CD4-positive, alpha-beta T cell treated with Interleukin-4 for 4 hours (primary cell): ENCODE measurements at places on chromosomes 1 and 21.
A peak's percentile ranks its signal among the peaks of the same experiment; 100 is the strongest.

DNA sequence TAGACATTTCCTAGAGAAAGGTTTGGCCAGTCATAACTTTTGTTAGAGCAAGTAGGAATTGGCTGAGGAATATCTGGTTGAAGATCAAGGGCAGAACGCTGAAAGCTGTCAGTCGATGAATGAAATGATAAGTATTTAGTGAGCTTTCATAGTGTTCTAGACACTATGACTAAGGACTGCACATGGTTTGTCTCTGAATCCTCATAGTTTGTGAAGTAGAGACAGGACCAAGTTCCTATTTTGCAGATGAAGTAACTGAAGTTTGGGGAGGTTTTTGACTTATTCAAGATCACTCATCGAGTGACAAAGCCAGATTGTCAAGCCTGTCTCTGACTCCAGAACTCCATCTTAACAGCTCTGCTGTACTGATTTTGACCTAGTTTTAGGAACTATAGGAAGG, 4.7 kb downstream of the ELOA start:
- no peak for DNase-seq

GRCh38 chr1:243939167-243939848, 89.3 kb upstream of the AKT3 start:
- no peak for DNase-seq

DNA sequence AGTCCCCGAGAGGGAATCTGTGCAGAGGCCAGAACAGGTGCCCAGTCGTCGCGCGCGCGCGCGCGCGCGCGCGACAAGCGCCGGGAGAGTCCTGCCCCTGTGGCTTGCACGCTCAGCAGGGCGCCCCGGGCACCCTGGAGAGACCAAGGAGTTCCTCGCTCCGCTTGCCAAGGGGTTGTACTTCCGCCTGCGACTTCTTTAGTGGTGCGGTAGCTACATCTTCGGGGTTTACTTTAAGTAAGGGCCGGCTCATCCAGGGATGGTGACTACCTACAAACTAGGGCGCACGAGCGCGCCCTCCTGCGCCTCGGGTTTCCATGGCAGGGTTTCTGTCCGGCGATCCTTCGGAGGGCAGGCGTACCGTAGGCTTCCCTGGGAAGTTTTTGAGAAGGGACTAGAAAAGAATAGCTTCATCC, 1.4 kb downstream of the LHX4 start:
- DNase-seq: no peak

DNA sequence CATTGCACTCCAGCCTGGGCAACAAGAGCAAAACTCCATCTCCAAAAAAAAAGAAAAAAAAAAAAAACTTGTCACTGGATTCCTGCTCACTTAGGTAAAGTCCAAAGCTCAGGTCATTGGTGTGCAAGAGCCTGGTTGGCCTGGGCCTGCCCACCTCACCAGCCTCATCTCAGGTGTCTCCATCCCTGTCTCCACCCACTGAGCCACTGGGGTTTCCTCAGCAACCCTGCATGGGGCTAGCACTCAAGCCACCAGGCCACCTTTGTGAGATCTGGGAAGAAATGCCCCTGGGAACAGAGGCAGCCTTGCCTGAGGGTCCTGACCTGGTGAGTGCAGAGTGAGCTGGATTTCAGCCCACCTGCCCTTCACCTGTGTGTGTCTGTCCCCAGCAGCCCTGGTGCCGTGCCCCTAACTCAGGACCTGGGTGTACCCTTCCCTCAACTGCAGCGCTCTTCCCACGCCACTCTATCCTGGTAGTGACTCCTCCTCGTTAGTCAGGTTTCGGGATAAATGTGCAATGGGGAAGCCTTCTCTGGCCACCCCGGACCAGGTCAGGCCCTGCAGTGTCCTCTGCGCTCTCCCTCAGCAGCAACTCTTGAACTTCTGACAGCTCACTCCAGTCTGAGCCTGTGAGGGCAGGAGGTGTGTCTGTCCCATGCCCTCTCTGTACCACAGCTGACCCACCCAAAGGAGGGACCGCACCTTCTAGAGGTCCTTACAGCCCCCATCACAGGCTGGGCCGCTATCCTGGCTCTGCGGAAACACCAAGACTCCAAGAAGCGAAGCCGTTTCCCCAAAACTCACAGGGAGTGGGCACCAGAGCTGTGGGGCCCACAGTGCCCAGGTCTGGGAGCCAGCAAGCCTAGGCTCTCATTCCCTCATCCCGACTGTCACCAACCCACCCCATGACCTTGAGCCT, 3.3 kb downstream of the PDZK1IP1 start:
- DNase-seq: no peak

DNA sequence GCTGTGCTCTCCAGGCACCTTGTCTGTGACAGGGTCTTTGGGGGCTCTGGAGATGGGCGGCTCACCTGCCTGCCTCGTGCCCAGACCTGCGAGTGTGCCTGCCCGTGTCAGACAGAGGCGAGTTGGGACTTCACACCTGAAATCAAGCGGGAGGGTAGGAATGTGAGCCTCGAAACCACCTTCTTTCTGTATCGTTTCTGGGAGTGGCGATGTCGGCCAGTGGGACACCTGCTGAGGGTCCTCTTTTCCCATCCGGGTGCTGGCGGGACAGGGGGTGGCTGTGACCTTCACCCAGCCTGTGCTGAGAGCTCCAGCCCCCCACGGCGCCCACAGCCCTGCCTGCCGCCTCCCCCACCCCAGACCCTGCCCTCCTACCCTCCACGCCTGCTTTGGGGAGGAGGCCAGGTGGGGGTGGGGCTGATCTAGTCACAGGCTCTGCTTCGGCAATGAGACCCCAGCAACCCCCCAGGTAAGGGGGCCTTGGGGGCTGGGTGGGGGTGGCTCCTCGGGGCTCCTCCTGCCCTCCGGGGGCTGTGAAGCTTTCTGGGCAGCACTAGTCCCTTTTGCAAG, 15.6 kb upstream of the FAAP20 start:
- DNase-seq: no peak

DNA sequence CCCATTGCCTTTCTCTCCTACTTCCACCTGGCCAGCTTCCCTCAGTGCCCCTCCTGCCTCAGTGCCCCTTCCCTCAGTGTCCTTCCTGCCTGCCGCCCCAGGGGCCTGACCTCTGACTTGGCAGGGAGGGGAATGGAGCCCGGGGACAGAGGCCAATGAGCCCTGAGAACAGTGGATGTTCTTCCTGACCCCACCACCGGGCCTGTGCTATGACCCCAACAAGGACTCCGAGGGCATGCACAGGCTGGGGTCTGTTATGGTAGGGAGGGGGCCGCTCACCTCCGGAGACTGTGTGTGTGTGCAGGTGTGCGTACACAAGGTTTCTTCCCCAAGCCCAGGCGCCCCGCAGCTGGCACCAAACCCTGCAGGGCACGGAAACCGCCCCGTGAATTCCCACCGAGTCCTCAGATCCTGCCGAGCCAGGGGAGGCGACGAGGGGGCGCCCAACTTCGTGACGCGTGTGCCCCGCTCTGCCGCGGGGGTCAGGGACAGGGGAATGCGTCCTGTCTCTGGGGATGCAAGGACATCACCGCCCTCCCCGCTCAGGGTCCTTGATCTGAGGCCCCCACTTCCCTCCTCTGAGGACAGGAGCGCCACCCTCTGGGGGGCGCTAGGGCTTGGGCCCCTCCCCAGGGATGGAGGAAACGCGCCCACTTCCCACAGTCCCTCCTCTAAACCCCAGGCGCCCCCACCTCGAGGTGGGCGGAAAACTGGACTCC, 766 bp downstream of the RAP1GAP start:
- DNase-seq: no peak

DNA sequence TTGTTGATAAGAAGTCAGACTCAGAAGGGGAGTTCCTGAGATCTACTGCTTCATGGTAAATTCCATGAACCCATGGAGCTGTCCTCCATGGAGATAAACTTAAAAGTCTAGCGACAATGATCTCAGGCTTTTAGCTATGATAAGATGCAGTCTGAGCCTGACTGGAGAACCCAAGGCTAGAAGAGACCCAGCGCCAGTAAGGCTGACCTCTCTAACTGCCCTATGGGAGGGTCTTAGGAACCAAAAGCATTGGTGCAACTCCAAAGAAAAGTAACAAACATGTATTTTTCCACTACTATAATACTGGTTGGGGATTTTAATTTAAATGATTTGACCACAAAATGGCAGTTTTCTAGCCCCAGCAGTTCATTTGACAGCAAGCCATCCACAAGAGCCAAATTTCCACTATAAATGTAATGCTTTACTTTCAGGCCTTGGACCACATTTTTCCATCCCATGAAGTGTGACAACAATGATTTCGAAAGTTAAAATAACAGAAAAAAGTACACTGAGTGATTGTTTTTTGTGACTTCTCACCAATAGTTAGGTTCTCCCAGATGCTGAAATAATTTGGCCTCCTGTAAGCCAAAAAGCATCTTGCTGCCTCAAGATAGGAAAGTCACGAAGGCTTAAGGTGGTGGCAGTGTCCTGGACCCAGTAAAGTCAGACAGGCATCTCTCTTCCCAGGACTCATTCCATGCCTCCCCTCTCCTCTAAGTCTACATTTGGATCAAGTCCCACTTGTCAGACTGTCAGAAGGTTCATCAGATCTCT, 43.1 kb upstream of the EXOSC10 start:
- no peak for DNase-seq

- no peak for DNase-seq
Measured at GRCh38 chr1:55480029-55480795, 265.0 kb upstream of the USP24 start.

DNA sequence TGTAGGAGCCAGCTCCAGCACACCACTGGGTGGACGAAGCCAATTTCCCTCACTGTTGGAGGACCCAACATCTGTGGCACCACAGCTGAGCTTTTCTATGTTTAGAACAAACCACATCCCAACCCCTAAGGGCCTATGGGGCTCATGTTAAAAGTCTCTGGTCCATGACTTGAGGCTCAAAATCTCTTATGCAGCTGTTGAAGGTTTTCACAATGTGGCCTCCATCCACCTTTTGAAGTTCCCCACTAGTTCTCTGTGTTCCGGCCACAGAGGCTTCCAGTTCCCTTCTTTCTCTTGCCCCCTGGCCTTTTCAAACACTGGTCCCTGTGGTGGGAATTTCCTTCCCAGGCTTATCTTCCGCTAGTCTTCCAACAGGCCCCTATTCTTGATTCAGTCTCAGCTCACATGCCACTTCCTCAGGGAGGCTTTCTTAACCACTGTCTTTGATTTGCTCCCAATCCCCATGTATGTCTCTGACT, 3.9 kb upstream of the IFNLR1 start:
- no peak for DNase-seq

DNA sequence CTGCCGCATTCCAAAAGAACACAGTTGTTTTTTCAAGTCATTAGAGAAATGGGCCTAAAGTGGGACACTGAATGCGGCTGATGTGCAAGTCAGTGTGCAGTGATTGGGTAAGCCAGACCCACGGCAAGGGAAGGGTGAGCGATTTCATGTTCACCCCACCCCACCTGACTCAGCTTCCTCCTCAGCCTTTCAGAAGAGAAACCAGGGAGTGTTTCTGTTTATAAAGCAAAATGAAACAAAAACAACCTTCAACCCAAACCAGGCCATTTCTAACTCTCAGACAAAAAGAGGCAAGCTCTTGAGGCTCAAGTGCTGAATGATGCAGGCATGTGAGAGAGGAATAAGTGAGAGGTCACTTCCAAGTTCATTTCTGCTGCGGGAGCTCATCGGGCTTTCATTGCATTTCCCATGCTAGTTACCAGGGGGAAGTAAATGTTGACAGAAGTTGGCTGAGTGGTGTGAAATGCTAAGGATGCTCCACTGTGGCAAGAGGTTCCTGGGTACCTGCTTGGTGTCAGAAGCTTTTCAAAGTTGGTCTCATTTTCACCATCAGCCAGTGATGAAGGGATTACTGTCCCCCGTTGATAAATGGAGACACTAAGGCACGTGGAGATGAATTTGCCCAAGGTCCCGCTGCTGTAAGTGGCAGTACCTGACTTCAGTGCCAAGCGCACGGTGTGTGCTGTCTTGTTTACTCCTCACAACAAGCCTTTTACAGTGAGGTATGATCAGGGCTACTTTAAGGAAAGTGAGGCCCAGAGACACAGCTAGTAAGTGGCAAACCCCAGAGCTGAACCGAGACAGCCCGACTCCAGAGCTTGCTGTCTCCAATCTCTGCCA, 29.1 kb downstream of the STPG1 start:
- DNase-seq: peak; percentile 56

DNA sequence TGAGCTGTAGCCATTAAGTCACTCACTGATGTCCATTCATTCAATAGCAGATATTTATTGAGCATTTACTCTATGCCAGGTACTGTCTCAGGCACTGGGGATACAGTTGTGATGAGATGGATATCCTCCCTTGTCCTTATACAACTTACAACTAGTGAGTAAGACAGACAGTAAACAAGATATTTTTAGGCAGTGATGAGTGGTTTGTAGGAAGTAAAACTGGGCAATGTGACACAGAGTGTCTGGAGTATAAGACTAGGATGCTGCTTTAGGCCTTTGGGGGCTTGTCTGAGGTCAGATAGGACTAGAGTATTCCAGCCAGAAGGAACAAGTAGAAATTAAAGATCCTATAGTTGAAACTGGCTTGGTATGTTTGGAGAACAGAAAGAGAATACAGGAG, 41.4 kb downstream of the NOS1AP start:
- DNase-seq: no peak

- DNase-seq: no peak
Measured at GRCh38 chr1:9755441-9755995, 68.2 kb downstream of the CLSTN1 start.

GRCh38 chr1:229034342-229034741, 236.6 kb upstream of the RAB4A start:
- DNase-seq: no peak

DNA sequence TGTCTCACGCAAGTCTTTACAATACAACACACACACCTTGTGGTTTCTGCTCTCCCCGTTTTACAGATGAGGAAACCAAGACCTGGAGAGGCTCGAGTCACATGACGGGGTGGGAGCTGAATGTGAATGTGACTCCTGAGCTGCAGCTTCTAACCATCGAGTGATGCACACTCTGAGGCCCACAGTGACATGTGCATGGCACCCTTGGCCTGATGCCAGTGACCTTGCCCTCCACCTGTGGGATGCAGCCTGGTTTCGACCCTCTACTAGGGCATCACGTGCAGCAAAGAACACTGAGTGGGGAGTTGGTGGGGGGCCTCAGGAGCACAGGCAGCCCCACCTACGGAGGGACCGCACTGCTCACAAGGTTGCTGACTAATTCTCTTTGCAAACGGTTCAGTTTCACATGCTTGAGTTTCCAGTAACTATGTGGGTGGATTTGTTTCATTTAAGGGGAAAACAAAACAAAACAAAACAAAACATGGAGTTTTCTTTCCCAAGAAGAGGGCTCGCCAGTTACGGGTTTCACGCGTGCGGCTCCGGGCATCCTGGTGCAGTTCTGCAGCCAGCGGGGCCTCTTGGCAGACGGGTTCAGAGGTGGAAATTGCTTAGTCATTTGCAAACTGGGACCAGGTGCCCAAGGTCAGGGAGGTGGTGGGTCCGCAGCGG, 22.9 kb downstream of the SPSB1 start:
- DNase-seq: no peak

- DNase-seq: no peak
Measured at GRCh38 chr21:38834725-38835124, 29.0 kb downstream of the ETS2 start.

- peak; percentile 60 for DNase-seq
Measured at GRCh38 chr1:111354584-111354983, 63.9 kb downstream of the CHIA start.

DNA sequence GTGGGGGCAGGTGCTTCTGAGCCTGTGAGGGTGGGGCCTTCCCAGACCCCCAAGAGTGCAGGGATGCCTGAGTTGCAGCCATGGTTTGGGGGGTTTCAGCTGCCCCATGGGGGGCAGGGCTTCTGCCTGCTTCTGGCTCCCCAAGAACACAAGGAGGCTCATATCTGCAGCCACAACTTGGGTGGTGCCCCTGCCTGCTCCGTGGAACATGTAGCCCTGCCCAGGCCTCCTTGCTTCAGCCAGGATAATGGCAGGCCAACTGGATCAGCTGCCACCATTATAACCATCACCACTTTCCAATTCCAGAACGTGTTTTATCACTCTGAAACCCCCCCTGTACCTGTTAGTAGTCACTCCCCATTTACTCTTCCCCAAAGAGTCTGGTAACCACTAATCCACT, 14.0 kb downstream of the ZBTB40 start:
- no peak for DNase-seq
